Activated CD4-positive, CD25-positive, alpha-beta regulatory T cell (primary cell): ENCODE measurements at places on chromosomes 3 and 15.
A peak's percentile ranks its signal among the peaks of the same experiment; 100 is the strongest.

DNA sequence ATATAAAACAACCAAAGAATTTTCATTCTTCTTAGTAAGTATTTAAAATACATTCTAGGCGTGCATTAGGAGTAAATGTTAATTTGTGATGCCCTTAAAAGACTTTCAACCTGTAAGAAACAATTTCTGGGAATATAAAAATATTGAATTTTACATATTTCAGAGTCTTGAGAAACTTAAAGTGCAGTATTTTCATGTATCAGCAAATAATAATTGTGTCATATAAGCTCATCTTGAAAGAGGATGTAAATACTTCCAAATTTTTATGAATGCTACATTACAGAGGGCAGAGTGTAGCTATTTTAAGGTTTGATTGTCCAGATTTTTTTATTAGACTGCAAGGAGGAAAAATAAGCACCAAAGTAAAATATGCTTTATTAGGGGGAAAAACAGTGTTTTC lies 207.1 kb downstream of the VPS13C start:
- no peak for DNase-seq

DNA sequence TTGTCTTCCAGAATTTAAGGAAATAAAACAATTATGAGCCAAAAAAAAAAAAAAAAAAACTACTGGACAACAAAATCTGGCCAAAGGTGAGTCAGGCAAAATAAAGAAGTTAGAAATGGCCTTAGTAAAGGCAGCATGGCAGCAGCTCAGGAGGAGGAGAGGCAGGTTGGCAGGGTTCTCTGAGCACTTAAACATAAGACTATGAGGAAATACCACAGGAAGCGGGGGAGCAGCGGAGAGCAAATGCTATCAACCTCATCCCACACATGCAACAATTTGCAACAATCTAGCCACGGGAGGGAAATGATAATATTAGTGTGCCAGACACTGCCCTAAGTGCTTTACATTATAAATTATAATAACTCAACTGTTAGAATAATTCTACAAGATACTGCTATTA lies 247.3 kb upstream of the NSMCE3 start:
- DNase-seq: no peak

- no peak for DNase-seq
Measured at GRCh38 chr3:194130807-194131589, 5.0 kb upstream of the HES1 start.

GRCh38 chr3:78506061-78506460 lies 1261.7 kb downstream of the ROBO1 start:
- no peak for DNase-seq

DNA sequence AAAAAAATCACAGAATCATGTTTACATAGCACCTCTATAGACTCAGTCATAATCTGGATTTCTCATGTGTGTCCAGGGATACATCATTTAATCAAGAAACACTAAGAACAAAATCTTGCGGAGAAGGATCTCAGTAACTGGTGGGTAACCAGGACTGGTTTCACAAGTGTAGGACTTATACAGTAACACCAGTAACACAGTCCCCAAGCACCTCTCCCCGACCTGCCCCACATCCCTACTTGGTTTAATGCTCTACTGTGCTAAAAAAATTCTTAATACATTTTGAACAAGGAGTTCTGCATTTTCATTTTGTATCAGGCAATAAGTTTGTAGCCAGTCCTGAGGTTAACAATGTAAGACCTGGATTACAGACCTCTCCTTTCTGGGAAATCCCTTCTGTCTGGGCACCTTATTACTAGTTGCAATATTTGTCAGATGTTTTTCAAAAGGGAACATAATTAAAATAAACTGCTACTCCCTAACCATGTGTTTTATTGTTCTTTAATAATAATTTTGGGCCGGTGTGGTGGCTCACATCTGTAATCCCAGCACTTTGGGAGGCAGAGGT lies 57.6 kb upstream of the BBX start:
- DNase-seq: no peak

DNA sequence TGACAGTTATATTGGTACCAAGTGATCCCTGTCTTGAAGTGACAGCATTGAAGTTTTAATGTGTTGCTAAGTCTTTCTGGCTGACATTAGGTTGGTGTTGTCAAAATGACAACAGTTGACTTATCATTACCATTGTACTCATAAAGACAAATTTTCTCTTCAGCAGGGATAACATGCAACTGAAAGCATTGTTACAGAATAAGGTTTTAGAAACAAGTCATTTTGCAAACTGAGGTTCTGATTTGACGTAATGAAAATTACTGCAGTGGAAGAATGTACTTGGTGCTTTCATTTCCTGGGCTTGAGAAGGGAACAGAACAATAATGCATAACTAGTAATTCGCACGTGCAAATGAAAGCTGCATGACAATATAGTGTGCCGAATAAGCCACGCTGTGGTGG lies 75.1 kb downstream of the MOBP start:
- no peak for DNase-seq

DNA sequence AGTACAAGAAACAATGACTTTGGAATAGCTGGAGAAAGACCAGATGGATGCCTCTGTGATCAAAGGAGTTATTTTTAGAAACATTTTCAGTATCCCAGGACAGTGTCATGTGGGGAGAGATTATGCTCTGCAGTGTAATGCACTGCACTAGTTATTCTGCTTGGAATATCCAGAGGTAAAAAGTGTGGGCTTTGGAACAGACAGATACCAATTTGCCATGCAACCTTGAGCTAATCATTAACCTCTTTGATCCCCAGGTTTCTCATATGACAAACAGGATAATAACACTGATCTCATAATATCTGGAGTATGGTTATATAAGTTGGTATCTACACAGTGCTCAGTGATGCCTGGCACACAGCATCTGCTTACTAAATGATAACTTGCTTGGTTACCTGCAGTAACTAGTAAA lies 12.2 kb upstream of the SLC7A14 start:
- DNase-seq: no peak

GRCh38 chr3:108897883-108898282 lies 55.8 kb downstream of the GUCA1C start:
- DNase-seq: no peak

- DNase-seq: no peak
Measured at GRCh38 chr3:37620071-37620635, 241.5 kb upstream of the CTDSPL start.

- no peak for DNase-seq
Measured at GRCh38 chr3:124780761-124781475, 50.7 kb downstream of the UMPS start.

GRCh38 chr3:52144796-52145735 lies 9.2 kb downstream of the POC1A start:
- no peak for DNase-seq

GRCh38 chr15:96421178-96421601 lies 90.7 kb downstream of the NR2F2 start:
- no peak for DNase-seq

DNA sequence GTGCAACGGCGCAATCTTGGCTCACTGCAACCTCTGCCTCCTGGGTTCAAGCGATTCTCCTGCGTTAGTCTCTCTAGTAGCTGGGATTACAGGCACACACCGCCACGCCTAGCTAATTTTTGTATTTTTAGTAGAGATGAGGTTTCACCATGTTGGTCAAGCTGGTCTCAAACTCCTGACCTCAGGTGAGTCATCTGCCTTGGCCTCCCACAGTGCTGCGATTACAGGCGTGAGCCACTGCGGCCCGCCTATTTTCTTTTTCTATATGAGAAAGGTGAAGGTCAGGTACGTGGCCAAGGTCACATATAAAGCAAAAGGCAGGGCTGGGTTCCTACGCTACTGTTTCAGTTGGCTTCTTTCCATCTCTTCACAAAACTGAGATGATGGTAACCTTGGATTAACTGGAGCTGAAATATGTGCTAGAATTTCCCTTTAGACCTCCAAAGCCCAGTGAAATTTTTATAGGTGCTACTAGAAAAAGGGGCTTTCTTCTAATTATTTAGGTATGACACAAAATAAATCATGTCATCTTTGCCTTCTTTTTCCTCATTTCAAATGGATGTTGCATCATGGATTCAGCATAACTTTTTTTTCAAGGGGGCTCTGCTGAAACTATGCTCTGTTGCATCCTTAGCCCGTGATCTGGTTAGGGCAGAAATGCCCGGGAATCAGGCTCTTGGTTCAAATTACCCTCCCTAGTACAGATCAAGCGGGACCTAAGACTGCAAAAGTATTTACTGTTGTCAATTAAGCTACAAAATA lies 68.5 kb downstream of the MYO1E start:
- no peak for DNase-seq

- peak; percentile 19 for DNase-seq
Measured at GRCh38 chr3:101518421-101518871, 5.4 kb upstream of the SENP7 start.

DNA sequence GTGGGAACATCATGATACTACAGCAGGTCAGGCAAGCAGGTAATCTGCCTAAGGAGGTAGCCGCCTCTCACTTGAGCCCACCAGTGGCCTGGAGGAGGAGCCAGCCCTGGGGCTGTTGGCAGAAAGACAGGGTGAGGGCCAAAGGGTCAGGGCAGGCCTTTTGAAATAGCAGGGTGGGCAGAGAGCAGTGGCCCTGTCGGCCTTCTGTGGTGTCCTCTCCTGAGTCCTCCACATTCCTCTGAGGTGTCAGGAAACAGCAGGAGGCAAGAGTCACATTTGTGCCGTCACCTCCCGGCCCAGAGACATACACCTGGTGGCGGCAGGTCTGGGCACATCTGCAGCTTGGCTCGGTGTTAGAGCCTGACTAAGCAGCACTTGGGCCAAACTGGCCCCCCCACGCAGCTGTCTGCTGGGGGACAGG lies 3.9 kb upstream of the BNC1 start:
- no peak for DNase-seq

DNA sequence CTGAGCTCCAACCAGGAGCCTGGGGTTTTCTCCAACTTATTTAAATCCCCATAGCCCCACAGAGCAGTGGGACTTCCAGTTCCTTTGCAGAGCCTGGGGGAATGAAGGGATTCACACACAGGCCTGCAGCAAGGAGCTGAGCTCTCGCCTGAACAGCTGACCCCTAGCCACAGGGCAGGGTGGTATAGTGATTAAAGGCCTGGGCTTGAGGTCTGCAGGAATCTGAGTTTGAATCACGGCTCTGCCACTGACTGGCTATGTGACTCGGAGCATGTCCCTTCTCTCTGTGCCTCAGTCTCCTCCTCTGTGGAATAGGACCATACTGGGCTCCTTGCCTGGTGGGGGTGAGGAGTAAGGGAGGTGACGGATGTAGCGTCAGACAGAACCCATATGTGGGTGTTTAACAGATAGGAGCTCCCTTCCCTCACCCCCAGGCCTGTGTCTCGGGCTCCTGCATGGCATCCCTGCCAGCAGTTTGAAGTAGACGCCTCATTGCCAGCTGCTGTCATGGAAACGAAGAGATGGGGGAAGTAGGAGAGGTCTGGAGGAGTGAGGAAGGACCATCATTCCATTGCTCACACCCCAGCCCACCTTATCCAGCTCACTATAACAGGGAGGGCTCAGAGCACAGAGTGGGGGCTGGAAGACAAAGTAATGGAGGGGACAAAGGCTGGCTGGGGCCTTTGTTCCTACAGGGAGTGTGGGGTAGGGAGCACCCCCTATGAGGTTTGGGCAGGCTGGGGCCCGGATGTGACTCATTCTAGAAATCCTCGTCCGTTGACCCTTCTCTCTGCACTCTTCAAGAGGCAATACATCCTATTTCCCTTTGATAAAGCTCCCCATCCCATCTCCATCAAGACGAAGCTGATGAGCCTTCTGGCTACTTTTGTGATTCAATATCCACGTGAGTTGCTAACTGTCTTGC lies 14.8 kb downstream of the HRH1 start:
- no peak for DNase-seq

- no peak for DNase-seq
Measured at GRCh38 chr3:11593318-11594034, 50.2 kb downstream of the VGLL4 start.

- no peak for DNase-seq
Measured at GRCh38 chr3:13120289-13120927, 47.2 kb upstream of the IQSEC1 start.

DNA sequence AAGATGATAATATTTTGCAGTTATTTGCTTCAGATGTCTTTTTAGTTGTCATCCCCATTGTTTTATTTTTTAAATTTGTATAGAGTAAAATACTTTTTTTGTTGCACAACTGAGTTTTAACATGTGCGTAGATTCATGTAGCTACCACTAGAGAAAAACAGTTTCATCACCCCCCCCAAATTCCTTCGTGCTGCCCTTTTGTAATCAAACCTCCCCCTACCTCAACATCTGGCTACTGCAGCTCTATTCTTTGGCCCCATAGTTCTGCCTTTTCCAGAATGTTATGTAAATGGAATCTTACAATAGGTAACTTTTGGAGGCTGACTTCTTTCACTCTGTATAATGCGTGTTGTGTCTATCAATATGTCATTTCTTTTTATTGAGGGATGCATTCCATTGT lies 232.0 kb upstream of the RASGRP1 start:
- no peak for DNase-seq

GRCh38 chr3:65145680-65146079 lies 457.9 kb upstream of the ADAMTS9 start:
- no peak for DNase-seq

- no peak for DNase-seq
Measured at GRCh38 chr3:78845605-78846004, 922.2 kb downstream of the ROBO1 start.

GRCh38 chr3:66038726-66039589 lies at the start of gene MAGI1:
MAGI1 (minus strand) TSS chr3:66038918; CDS start chr3:66038308, 610 bp downstream.
- no peak for DNase-seq

DNA sequence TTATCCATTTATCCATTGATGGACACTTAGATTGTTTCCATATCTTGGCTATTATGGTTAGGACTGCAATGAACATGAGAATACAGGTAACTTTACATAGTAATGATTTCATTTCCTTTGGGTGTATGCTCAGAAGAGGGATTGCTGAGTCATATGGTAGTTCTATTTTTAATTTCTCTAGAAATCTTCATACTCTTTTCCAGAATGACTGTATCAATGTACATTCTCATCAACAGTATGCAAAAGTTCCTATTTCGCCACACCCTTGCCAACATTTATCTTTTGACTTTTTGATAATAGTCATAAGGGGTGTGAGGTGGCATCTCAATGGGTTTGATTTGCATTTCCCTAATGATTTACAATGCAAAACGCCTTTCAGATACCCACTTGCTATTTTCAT lies 6.2 kb upstream of the NIPA1 start:
- DNase-seq: no peak

DNA sequence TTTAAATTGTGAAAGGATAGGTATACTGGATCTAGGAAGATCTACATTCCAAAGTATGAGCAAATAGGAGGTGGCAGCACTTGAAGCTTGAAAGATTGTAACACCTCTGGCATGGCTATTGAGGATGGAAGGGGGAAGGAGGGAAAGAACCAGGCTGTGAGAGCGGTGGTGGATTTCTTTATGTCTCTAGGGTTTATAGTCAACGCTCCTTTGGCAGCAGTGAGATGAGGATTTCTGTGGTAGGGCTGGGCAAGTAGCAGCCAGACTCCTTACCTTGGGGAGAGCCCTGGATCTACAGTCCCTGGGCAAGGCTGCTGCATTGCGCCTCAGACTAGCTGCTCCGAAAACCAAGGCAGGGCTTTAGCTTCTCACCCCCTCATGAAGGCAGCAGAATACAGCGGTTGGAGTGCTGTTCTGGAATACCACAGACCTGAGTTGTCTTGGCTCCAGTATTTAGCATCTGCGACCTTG lies 53.2 kb downstream of the MEF2A start:
- no peak for DNase-seq
